Pericardium fibroblast (primary cell): ENCODE measurements at places on chromosomes 7 and 10. TPM values are rescaled to one million over a fixed set of nuclear protein-coding genes. Genes with fewer than 3 reads are reported as not detected.

The TAS2R4 gene
- total RNA-seq: 0.09 and 0.12 TPM in 2 replicates

The ITPRID1 gene
- not detected in 2 replicates for total RNA-seq

The CDNF gene
- total RNA-seq: 0.09 and 4.8 TPM in 2 replicates

The GPR26 gene
- total RNA-seq: not detected in 2 replicates

The SPAG6 gene
- not detected in 2 replicates for total RNA-seq
